Renal cortex interstitium (tissue), 15 donors: ENCODE measurements at places on chromosomes 5 and 9. TPM values are rescaled to one million over a fixed set of nuclear protein-coding genes. Genes with fewer than 3 reads are reported as not detected.

The RAB3C gene
- 1.2 TPM for polyA plus RNA-seq

The MLANA gene
- 1.0 TPM for polyA plus RNA-seq

The FREM1 gene
- polyA plus RNA-seq, result 240 TPM

- no peak for DNase-seq
These were observed 29.7 kb downstream of the CNOT6 start for GRCh38 chr5:180523629-180524466.

DNA sequence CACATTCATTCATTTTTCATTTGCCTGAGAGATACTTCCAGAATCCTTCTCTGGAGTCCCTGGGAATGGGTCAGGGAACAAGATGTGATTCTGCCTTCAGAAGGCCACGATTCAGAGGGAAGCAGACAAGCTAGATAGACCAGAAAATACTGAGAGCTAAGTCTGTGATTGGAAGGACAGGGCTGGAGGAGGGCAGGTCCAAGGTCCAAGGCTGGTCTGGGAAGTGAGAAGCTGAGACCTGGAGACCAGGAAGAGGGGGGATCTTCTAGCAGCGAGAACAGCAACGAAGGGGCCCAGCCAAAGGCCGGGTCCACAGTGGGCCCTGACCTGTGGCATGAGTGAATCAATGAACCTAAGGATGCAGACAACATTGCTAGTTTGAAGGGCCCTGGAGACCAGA, 4.1 kb upstream of the IER5L start:
- no peak for DNase-seq

- no peak for DNase-seq
These were observed 235.9 kb downstream of the EPB41L4A start for GRCh38 chr5:112183103-112183711.

- DNase-seq, result no peak
These were observed 28.0 kb downstream of the MARCHF3 start for GRCh38 chr5:127002390-127002789.

DNA sequence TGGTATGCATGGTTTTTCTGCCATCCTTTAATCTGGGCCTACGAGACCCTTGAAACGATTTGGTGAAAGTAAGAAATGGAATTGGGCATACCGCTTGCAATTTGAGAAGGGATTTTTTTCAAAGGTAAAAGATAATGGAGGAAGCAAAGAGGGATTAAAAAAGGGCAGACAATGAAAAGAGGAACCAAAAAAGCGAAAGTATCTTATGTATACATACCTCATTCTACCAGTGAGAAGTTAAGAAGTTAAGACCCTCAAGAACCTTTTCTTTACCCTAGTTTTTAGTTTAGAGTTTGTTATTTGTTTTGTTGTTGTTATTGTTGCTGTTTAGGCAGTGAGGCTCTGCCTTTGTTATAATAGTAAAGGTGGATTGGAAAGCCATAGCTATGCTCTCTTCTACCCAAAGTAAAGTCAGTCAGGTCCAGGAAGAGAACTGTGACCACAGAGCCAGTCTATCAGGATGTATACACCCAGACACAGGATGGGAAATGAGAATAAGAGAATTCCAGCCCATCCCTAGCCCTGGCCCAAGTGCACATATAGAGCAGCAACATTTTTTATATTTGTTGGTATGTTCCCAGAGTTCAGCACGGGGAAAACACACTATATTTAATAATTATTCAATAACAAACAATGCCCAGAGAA, 166.6 kb downstream of the RFX3 start:
- DNase-seq, result no peak

DNA sequence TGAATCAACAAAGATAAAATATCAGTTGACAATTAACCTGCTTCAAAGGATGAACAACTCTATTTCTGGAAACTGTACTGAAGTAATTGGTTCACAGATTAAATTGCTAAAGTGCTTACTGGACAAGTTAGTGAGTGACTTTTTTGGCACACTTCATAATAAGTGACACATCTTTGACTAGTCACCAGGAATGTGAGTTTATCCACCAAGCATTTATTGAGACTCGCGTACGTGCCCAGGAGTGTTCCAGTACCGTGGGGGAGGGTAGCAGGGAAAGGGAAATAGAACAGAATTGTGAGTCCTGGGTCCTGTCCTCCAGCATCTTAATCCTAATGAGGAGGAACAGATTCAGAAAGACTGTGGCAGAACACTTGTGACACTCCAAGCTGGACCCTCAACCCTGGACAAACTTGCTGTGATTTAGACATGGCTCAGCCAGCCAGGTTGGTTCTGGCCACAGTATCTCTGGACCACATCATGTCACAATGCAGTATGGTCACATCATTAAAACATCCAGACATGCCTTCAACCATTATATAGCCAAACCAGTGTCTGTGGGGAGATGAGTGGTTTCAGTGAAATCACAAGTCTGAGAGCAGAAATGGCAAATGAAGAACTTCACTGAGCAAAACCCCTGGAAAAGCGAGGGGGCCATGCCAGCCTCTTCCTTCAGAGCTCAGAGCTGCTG, 623.1 kb downstream of the BNC2 start:
- no peak for DNase-seq

DNA sequence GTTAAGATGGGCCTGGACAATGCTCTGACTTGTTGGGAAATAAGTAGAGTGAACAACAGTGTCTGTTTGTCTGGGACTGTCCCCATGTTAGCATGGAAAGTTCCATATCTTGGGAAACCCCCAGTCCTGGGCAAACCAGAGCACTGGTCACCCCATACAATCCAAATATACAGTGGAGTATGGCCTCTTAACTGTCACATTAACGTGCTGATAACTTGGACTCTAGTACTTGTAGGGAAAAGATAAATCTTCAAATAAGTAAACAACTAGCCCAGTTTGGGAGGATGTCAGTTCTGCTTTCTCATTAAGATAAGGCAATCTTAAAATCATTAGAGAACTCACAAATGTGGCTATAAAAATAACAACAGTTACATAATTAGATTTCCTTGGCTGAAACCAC, 47.6 kb upstream of the JAK2 start:
- DNase-seq, result no peak

GRCh38 chr5:15554542-15554941, 54.6 kb downstream of the FBXL7 start:
- no peak for DNase-seq

GRCh38 chr5:75663579-75664284, 52.5 kb downstream of the ANKDD1B start:
- no peak for DNase-seq

- DNase-seq, result no peak
These were observed 6.5 kb downstream of the IL7R start for GRCh38 chr5:35863159-35863558.

GRCh38 chr5:83708170-83708569, 12.5 kb downstream of the HAPLN1 start:
- no peak for DNase-seq

DNA sequence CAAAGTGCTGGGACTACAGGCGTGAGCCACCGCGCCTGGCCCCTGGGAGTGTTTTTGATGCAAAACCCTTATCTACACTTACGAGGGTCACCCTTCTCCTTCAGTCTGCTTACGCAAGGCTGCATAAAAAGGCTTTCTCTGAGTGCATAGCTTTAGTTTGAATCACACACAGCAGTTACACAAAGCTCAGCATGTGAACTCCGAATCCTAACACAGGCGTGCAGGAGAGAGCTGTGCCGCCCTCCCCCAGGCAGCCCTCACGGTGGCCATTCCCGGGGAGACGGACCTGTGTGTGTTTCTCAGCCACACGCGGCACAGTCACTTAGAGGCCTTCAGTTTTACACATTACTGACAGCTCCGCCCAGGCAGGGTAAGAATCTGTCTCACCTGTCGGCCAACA, 26.7 kb downstream of the EXD3 start:
- no peak for DNase-seq

GRCh38 chr9:12735665-12736064, 39.2 kb upstream of the LURAP1L start:
- no peak for DNase-seq

DNA sequence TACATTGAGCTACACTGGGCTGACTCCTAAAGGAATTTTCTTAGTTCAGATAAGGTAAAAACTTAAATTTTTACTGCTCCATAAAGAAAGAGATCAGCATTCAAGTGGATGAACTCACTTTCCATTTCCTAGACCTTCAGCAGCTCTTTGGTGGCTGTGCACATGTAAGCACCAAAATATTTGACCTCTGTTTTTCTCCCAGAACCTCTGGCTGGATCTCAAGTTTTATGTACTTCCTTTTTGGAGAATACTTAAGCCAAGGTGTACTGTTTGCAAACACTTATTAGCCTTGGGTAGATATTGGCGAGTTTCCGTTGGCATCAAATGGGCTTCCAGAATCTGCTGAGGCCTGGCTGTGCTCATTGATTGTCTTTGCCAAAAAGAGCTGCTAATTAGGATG, 10.3 kb downstream of the TNC start:
- DNase-seq, result no peak
